ENCODE measurements at places on chromosomes 1 and 21. TPM values are rescaled to one million over a fixed set of nuclear protein-coding genes. Genes with fewer than 3 reads are reported as not detected.

DNA sequence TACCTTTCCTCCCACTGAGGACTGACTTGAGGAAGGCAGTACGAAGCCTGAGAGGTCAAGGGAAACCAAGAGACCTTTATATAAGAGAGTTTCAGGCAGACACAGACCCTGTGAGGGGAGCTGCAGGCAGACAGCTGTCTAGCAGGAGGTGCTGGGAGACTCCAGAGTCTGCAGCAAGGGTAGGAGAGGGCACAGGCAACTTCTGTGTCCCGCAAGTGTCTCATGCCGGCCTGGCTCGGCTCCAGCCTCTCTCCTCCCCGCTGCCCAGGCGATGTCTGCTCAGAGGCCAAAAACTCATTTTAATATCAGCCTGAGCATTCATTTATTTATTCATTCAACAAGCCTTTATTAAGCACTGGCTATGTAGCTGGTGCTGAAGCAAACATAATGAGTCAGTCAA is 83.0 kb downstream of the KIRREL1 start:
- no peak for DNase-seq

DNA sequence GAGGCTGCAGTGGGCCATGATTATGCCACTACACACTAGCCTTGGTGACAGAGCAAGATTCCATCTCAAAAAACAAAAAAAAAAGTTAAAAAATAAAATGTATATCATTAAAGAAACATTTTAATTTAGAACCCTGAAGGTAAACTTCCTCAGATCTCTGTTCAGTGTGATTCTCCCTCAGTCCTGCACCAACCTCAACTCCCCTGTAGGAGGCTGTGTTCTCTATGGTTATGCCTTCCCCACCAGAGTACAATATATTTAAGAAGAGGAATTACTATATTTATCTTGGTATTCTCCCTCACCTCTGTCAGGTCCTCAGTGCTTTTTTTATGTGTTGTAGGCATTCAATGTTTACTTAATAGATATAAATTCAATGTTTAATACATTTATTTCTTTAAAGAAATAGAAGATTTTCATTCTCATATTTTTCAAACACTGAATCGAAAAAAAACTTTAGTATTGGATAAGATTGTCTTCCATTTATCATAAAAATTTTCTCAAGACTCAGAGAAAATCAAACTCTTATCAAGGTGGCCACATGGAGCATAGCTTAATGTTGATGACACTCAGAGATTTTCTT is 4.8 kb upstream of the LRRC8B start:
- DNase-seq, result no peak

Gene FAM72C
- total RNA-seq, result 10.2 TPM

Gene ANGPTL1
- total RNA-seq, result not detected

- DNase-seq, result no peak
Observed at GRCh38 chr1:225908773-225909172, 15.3 kb downstream of the PYCR2 start.

Gene FMN2
- 8.8 TPM for total RNA-seq

GRCh38 chr1:68703921-68704354 is 207.1 kb upstream of the DEPDC1 start:
- DNase-seq, result no peak

- no peak for DNase-seq
Observed at GRCh38 chr1:70134148-70134547, 71.2 kb downstream of the LRRC40 start.

- DNase-seq, result peak; percentile 68
Observed at GRCh38 chr1:173205146-173206051, 1.7 kb downstream of the TNFSF4 start.

Gene NLRP3
- total RNA-seq, result 0.24 TPM

Gene IL19
- total RNA-seq, result not detected

- peak; percentile 30 for DNase-seq
Observed at GRCh38 chr1:80066060-80066459, 1059.5 kb upstream of the ADGRL4 start.

Gene FCRL5
- not detected for total RNA-seq

DNA sequence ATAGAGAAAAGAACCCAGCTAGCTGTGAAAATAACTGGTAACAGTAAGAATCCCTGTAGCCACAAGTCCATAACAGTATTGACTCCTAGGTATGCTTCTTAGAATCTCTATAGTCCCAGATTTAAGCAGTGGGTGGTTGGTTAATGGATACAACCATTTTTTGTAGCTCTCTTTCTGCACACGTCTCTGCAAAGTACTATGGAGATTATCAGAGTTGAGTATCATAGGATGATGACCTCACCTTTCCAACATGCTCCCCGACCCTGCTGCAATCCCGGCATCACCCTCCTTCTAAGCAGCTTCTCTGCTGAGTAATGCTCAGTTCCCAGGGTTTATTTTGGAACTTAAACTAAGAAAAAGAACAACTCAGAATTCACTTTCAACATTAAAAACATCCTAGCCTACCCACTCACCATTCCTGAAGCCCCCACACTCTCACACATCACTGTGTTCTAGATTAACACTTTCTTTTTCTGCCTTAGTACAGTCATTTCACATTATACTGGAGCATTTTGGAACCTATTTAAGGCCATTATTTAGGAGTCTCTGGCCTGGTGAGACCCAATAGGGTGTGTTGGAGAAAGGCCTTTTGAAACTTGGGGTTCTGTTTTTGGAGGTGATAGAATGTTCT is 2.7 kb downstream of the MLLT11 start:
- peak; percentile 94 for DNase-seq

DNA sequence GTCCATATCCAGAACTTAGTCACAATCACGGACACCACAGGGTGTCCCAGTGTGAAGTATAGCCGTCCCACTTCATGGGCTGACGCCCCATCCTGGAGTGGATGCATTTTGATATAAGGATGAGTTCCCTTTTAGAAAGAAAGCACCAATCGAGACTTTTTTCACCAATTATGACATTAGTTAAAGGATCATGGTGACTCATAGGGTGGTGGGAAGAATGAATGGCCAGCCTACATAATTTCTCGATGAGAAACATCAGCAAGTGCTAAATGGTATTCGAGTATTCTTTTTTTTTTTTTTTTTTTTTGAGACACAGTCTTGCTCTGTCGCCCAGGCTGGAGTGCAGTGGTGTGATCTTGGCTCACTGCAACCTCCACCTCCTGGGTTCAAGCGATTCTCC is 38.5 kb upstream of the USP1 start:
- DNase-seq, result peak; percentile 67

Gene B3GALT5
- total RNA-seq, result 0.48 TPM

Gene DAB1
- total RNA-seq, result not detected

Gene GPR37L1
- total RNA-seq, result 0.03 TPM

Gene MARK1
- total RNA-seq, result 0.34 TPM

Gene LCE1D
- total RNA-seq, result not detected
